Mucosa of gallbladder (tissue), 1 donor: ENCODE measurements at places on chromosomes 5 and 9. TPM values are rescaled to one million over a fixed set of nuclear protein-coding genes. Genes with fewer than 3 reads are reported as not detected.

Gene KCNIP1
- total RNA-seq, result 1.5 TPM

GRCh38 chr5:133455676-133456075, 156.7 kb downstream of the FSTL4 start:
- no peak for DNase-seq

DNA sequence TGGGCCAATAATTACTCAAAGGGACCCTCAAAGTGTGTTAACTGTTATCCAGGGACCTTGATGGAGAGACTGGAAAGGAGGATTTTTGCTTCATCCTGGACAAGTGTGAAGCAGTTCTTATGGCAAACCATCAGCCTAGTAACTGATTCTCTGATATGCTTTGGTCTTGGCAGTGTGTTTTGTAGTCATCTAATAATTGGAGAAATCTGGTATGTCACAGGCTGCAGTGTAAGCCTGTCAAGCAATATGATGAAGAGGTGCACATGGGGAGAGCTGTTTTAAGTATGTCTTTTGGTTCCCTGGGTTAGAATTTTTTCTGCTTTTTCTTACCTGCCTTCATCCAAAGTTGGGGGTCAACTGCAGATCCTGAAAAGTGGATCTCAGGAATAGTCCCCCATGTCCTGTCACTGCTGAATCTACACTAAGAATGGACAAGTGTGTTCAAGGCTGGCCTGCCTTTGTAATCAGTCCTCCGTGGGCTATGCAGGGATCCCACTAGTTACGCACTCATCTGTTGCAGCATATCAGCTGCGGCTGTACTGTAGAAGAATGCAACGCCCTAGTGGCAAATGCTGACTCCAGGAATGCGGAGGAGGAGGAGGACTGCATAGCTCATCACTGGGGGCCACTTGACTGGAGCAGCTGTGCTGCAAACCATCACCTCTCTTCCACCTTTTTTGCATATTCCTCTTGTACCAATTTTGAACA, 1.9 kb downstream of the SPTAN1 start:
- peak; percentile 74 for DNase-seq

DNA sequence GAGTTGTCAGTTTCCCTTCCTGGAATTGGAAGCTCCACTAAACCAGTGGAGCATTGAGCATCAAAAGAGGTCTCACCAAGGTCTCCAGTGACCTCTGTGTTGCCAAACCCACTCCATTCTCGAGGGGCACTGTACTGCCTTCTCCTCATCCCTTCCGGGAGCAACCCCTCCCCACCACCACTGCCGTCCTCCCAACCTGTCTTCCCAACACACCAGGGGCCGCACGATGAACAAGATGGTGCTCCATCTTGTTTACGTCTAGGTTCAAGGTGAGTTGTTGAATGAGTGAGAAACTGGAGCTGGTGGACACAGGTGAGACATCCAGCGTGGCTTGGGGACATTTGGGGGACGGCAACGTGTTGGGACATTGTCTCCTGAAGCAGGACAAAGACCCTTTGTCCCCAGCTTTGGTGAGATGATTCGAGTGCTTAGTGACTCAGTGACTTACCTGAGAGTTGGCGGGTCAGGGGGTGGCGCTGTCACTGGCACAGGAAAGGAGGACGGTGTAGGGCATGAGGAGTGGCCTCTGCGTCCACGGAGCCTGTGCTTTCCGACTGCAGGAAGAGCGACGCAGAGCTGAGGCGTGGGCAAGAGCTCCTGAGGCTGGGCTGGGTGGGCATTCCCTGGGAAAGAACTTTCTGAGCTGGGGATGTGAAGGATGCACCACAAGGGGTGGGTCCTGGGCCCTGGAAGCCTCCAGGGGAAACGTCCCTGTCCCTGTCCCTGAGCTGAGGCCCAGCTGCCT, 44.8 kb upstream of the RNU6ATAC start:
- no peak for DNase-seq

Gene PTGS1
- total RNA-seq, result 24.1 TPM

DNA sequence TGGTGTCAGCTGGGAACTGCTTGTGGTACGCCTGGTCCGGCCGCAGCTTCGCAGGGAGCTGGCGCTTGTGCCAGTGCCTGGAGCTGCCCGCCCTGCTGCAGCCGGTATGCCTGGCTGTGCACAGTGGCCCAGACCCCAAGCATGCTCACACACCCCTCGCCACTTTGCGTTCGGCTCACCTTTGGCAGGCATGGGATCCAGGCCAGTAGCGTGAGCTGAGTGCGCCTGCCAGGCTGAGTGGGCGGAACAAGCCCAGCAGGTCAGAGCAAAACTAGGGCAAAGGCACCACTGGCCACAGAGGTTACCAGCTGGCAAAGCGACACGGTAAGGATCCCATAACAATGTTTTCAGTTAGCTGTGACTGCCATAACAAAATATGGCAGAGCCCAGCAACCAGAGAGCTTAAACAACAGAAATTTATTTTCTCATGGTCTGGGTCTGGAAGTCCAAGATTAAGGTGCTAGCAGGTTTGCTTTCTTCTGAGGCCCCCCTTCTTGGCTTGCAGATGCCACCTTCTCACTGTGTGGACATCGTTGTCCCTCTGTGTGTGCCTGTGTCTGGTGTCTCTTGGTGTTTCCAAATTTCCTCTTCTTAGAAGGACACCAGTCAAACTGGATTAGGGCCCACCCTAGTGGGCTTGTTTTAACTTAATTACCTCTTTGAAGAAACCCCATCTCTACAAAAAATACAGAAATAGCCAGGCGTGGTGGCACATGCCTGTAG, 61.6 kb downstream of the PSAT1 start:
- no peak for DNase-seq

Gene CCDC180
- 4.0 TPM for total RNA-seq

GRCh38 chr9:135525241-135526088, 4.2 kb downstream of the LCN1 start:
- no peak for DNase-seq

Gene FBXO4
- 6.5 TPM for total RNA-seq

Gene SOHLH1
- not detected for total RNA-seq

DNA sequence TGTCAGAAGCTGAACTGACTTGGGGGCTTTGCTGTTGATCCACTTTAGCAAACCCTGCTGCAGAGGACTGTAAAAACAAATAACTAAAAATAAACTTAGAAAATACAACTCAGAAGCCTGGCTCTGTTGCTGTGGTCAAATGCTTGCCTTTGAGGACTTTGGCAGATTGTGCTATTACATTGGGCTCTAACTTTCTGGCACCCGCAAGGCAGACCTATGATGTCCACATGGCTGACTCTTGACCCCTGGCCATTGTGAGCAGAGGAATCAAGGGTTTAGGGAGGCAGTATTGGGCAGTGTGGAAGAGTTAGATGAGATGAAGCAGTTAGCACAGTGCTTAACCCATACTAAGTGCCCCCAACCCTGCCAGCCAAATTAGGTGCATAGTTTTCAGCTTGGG, 34.0 kb downstream of the OTULIN start:
- no peak for DNase-seq

DNA sequence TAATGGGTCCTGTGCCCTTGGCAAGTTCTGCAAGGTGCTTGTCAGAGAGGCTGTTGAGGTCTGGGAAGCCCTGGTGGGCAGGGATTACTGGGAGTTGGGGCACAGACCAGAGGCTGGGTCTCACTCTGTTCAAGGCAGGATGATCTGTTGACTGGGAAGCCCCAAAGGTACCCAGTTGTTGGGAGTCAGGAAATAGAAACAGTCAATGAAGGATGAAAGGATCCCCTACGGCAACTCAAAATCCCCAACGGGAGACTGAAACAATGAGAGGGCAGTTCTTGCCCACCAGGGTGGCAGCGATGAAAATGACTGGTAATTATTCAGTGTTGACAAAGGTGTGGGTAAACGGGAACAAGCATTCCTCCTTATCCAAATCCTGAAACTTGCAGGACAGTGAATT, 31.2 kb downstream of the BNIP1 start:
- DNase-seq, result no peak

GRCh38 chr5:102760815-102761214, 5.7 kb downstream of the PAM start:
- DNase-seq, result no peak
